GM20000 (cell line): ENCODE measurements at places on chromosomes 16 and 17.

- no peak for DNase-seq
These were observed 25.7 kb downstream of the KATNB1 start for GRCh38 chr16:57761301-57761700.

- no peak for DNase-seq
These were observed 12.4 kb downstream of the TMEM94 start for GRCh38 chr17:75468779-75469373.

GRCh38 chr16:55370762-55371482 lies 46.9 kb downstream of the IRX6 start:
- peak; percentile 12 for DNase-seq

- DNase-seq: no peak
These were observed 1.5 kb downstream of the PDF start for GRCh38 chr16:69328854-69329316.

GRCh38 chr17:33786478-33786877 lies 468.6 kb upstream of the CCL2 start:
- no peak for DNase-seq

GRCh38 chr17:81821603-81822311 lies 11.3 kb downstream of the MCRIP1 start:
- no peak for DNase-seq

- no peak for DNase-seq
These were observed 39.3 kb downstream of the CIBAR2 start for GRCh38 chr16:85072947-85073346.

DNA sequence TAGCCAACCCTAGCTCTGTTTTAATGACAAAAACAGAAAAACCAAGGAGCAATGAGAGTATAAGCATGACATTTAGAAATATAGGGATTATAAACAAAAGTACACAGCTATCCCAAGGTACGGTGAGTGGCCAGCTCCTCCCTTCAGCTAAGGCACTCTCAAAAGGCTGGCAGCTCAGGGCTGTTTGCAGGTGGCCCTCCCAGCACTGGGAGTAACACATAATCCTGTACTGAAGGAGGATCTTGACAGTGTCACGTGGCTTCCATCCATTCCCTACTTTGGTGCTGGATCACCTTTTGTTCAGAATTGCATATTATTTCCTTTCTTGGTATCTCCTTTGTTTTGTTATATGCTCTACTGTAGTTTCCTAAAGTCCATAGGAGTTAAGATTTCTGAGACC lies 500.8 kb downstream of the KCNJ18 start:
- no peak for DNase-seq

DNA sequence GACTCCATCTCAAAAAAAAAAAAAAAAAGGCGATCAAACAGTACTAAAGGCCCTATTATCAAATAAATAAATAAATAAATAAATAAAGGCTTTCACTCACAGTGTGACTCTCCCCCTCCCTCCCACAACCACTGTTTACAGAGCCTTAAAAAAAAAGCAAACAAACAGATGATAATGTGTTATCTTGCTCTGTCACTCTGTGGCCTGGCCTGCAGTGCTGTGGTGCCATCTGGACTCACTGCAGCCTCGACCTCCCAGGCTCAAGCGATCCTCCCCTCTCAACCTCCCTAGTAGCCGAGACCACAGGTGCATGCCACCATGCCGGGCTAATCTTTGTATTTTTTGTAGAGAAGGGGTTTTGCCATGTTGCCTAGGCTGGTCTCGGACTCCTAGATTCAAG lies 8.1 kb upstream of the NAGLU start:
- DNase-seq: no peak

DNA sequence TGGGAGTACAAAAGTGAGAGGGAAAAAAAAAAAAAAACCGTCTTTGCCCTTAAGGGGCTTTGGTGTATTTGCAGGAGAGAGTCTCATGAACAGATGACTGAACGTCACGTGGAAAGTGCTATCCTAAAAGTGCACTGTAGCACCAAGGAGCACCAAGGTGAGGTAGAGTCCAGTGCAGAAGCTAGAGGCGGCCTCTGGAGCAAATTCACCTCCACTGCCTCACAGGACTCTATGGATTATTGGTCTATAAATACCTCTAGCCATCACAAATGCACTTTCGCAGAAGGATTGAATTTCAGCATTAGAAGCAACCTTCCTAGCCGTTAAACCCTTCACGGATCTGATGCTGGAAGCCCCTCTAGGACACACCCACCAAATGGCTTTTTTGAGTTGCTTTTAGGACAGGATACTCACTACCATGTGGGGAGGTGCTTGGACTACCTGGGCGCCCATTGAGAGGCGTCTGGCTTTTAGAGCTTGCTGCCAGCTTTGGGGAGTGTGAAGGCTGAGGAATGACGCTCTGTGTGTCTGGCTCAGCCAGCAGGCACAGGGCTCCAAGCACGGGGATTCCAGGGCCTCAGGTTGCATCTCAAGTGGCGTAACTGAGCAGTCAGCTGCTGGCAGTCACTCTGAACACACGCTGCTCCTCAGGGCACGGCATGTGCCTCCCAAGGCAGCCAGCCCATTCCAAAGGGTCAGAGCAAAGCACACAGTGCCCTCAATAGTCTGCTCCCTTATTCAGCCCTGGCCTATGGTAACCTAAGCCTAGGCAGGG lies 52.7 kb downstream of the CDRT4 start:
- no peak for DNase-seq

DNA sequence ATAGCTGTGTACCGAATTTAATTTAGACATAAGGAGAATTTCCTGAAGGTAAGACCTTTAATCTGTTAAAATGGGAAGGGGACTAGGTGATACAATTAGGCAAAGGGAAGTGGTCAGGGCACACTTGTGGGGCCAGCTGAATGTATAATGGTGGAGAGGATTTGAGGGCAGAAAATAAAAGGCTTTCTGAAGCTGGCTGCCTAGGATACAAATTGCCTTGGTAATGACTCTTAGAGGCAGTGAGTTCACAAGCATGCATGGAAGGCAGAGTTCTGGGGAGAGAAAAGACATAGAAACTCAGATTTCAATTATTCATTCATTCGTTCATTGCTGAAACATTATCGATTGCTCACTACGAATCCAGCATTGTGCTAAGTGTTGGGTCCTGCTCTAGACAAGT lies 12.4 kb upstream of the NFAT5 start:
- no peak for DNase-seq

DNA sequence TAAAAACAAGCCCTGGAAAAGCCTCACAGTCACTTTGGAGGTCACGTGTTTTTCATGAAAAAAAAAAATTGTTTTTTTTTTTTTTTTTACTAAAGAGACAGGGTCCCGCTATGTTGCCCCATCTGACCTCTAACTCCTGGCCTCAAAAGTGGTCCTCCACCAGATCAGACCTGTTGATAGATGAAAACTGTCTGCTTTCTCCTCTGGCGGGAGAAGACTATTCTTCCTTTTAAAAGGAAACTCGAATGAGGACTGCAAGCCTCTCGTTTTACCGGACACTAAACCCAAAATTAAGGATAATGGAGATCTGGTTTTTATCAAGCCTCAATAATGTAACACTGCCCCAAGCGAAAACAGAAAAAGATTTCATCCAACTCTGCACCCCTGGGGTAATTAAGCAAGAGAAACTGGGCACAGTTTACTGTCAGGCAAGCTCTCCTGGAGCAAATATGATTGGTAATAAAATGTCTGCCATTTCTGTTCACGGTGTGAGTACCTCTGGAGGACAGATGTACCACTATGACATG lies 25.8 kb downstream of the ZCCHC14 start:
- DNase-seq: no peak

- DNase-seq: no peak
These were observed 28.2 kb downstream of the SLC39A11 start for GRCh38 chr17:73064084-73064938.

DNA sequence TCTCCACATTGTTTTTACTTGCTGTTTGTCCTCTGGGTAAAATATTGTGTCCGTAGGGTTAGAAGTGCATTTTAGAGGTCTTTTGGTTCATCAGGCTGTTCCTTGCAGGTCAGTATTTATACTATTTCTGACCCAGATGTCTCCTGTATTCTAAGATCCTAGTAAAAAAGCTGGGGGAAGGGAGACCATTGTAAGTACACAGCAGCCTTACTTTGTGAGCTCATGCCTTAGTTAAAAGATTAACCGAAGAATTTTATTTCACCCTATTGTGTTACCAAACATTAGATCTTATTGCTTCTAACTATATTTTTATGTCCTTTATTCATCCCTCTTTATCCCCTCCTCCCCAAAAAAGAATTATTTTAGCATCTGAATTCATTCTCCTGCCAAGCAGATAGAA lies 444.1 kb upstream of the RBFOX1 start:
- DNase-seq: no peak
